Posterior cingulate gyrus (tissue), 11 donors: ENCODE measurements at places on chromosomes 3 and 15.

GRCh38 chr3:96483781-96484180 lies 330.6 kb upstream of the EPHA6 start:
- DNase-seq = no peak

- no peak for DNase-seq
Observed at GRCh38 chr15:31212326-31213080, 111.0 kb upstream of the TRPM1 start.

DNA sequence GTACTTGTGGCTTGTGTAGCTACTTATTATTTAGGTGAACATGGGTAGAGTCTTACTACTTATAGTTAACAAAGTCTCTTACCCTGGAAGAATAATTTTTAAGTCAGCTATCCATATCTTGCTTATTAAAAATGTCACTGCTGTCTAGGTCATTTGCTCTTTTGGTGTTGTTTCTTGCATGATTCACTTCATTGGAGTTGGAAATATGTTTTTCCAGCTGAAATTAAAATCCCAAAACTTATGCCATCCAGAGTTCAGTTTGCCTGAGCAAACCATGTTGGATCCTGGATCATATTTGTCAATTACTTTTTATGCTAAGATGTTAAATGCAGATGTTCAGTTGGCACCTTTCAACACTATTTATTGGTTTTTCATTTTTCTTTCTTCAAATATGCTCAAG lies 421.0 kb upstream of the RBMS3 start:
- DNase-seq = no peak

- DNase-seq = no peak
Observed at GRCh38 chr3:128623762-128624176, 26.8 kb downstream of the RPN1 start.

DNA sequence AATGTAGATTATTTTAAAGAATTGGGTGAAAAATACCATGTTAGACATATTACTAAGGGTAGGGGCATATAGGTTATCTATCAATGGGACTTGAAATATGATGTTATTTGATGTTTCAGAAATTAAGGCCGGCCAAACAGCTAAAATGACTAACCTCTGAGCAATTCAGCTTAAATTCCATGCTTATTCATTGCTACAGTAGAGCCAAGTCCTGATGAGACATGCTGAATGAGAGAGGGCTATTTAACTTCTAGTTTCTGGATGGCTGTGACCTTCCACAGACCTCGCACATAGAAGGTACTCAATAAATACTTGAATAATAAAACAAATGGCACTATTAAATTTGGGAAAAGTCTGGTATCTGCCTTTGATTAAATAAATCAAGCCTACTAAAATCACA lies 175.6 kb upstream of the WNT5A start:
- no peak for DNase-seq

GRCh38 chr15:45326741-45327140 lies 51.6 kb downstream of the GATM start:
- no peak for DNase-seq
